ENCODE measurements at places on chromosomes 11 and 22.

- no peak for DNase-seq
These were observed 135.2 kb downstream of the TTC28 start for GRCh38 chr22:28544431-28544868.

GRCh38 chr22:26702906-26703830 is 45.8 kb downstream of the MIAT start:
- peak; percentile 5 for DNase-seq

DNA sequence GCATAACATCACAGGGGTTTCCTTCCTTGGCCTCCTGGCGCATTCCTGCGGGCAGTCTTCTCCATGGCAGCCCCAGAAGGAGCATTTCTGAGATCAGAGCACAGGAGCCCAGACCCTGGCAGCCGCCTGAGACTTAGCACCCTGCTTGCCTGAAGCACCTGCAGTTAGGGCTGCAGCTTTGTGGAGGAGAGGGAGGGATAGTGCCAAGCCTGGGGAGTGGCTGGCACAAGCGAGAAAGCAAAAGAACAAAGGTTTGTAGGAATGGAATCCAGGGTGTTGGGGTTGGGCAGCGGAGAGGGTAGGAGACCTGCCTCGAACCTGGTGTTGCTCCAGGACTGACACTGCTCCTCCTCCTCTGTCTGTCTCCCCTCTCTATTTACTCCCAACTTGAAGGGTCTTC is 66.9 kb downstream of the SCN3B start:
- no peak for DNase-seq

DNA sequence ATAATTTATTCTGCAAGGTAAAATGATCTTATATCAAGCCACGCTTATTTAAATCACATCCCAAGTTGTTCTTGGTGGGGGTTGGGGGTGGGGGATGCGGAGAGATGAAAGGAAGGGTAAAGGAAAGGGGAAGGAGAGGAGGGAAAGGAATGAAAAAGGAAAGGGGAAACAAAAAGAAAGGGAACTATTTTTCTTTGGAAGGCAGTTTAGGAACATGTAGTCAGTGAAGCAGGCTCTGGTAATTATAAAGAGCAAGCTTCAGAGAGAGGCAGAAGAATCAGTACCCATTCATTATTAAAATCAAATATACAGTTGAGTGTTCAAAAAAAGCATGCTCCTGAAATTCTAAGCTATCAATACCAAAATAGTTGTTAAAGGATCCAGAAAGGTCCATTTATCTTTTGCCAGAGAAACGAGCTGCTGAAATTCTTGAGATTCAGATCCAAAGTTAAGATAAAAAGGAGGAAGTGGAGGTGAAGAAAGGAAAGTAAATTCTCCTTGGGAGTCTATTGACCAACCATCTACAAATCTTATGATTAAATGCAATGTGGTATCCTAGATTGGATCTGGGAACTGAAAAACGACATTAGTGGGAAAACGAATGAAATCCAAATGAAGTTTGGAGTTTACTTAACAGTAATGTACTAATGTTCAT is 107.4 kb downstream of the SGSM3 start:
- DNase-seq, result peak; percentile 10

DNA sequence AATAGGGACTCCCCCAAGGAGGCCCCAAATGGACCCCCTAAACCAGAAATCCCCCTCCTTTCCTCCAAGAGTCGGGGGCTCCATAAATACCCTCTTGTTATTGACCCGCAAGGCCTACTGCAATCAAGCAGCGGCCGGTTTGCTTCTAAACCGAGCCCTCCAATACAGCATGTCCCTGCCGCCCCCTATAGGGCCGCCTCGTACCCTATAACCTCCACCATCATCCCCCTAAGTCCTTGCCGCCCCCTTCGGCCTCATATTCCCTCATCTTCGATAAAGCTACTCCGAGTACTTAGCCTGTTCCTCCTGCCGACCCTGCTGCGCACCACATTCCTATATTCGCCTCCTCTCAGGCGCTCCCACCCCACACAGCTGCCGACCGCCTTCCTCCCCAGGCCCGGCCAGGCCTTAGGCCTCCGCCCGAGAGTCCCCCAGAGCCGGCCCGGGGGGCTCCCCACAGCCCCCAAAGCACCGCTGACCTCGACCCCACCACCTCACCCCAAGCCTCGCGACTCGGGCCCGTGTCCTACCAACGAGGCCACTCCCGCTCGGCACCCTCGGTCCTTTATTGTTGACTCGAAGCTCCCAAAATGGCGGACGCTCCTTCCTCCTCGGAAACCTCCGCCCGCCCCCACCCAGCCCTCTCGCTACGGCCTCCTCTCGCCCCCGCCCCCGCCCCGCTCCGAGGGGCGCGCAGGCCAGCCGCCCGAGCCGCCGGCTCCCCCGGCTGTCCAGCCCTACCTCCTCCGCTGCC is 430 bp downstream of the DDX6 start:
- DNase-seq, result no peak
